ENCODE measurements at places on chromosomes 4 and X. TPM values are rescaled to one million over a fixed set of nuclear protein-coding genes. Genes with fewer than 3 reads are reported as not detected.

- no peak for DNase-seq
These were observed 182.7 kb downstream of the ANK2 start for GRCh38 chr4:113232194-113232593.

GRCh38 chr4:8721621-8722020 lies 129.1 kb downstream of the CPZ start:
- no peak for DNase-seq

DNA sequence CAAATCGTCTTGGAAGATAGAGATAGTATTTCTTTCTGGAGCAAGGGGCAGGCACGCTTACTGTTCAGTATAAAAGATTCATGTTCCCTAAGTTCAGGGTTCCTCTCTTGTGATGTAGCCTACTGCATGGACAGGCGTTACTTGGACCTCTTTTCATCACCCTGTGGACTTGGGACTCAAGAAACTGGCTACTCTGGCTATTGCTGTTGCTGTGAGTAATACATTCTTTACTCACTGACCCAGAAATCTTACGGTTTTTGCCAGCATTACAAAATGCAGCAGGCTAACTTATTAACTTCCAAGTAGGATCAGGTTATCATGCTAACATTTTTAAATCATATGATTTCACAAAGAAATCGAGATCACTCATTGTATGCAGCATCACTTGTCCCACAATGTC lies 12.8 kb upstream of the GUCY1B1 start:
- DNase-seq = no peak

Gene CT45A3
- 1.7 TPM for total RNA-seq

Measured in G401 (cell line).